ENCODE measurements at places on chromosomes 16 and 17. TPM values are rescaled to one million over a fixed set of nuclear protein-coding genes. Genes with fewer than 3 reads are reported as not detected.

DNA sequence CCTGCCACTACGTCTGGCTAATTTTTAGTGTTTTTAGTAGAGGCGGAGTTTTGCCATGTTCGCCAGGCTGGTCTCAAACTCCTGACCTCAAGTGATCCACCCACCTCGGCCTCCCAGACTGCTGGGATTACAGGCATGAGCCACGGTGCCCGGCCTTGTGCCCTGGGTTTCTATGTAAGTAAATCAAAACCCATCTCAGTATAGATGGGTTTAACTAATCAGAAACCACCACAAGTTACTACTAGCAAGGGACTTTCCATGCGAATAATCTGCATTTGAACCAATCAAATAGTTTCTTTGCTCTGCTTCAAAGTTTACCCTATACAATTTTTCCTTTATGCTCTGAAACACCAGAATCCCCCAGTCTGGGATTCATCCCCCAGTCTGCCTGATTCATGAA lies 16.5 kb upstream of the EIF1 start:
- no peaks in the 10 kb centered on the region for H3K27me3 ChIP-seq
- no peak for DNase-seq
- H3K27ac ChIP-seq, result no peak overlapping the region
- peaks cover 46% of the 10 kb centered on the region for H3K4me1 ChIP-seq
- H3K4me3 ChIP-seq, result no peak overlapping the region
- no peaks in the 10 kb centered on the region for H3K36me3 ChIP-seq

GRCh38 chr16:84853534-84853933 lies 33.7 kb downstream of the CRISPLD2 start:
- H3K27me3 ChIP-seq, result no peaks in the 10 kb centered on the region
- DNase-seq, result no peak
- H3K4me1 ChIP-seq, result no peaks in the 10 kb centered on the region
- H3K4me3 ChIP-seq, result no peak overlapping the region

GRCh38 chr17:48997103-48997826 lies at the start of gene IGF2BP1:
TSS of gene IGF2BP1 (plus strand) at chr17:48997385. CDS start at chr17:48997746, 361 bp downstream.
- H3K4me1 ChIP-seq, result peaks cover 26% of the 10 kb centered on the region
- peaks cover 4% of the 10 kb centered on the region for H3K36me3 ChIP-seq
- H3K27ac ChIP-seq, result peak within 1 kb of the TSS; percentile 50

C16orf92 gene
- not detected for total RNA-seq

GRCh38 chr16:89038811-89039735 lies 54.6 kb upstream of the ACSF3 start:
- H3K27ac ChIP-seq, result no peak overlapping the region
- peaks cover 2% of the 10 kb centered on the region for H3K27me3 ChIP-seq
- H3K4me3 ChIP-seq, result no peak overlapping the region
- H3K4me1 ChIP-seq, result peaks cover 10% of the 10 kb centered on the region
- H3K36me3 ChIP-seq, result no peaks in the 10 kb centered on the region

GRCh38 chr17:1627182-1627981 lies 1.3 kb downstream of the SLC43A2 start:
- no peaks in the 10 kb centered on the region for H3K36me3 ChIP-seq
- H3K4me3 ChIP-seq, result peak overlapping the region; percentile 47
- H3K4me1 ChIP-seq, result peaks cover 28% of the 10 kb centered on the region

FAM20A gene
- not detected for total RNA-seq

- peaks cover 64% of the 10 kb centered on the region for H3K4me1 ChIP-seq
- H3K27ac ChIP-seq, result peak overlapping the region; percentile 78
- DNase-seq, result no peak
- no peaks in the 10 kb centered on the region for H3K27me3 ChIP-seq
These were observed 7.6 kb downstream of the RNF166 start for GRCh38 chr16:88698646-88699045.

DNA sequence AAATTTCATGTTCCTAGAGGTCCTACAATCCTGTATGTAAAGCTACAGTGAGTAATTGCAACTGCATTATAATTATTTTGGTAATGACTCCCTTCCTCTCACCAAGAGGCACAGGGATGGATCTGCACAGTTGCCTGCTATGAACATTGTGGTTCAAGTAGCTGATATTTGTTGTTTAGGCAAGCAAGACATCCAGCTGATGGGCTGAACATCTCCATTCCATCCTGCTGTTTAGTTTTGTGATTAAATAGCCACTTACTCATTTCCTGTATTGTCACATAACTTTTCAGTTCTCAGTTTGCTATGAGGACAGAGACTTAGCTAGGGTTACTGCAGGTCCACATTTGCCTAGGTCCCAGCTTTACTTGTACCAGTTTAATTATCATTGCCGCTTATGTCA lies 181.2 kb upstream of the TBX2 start:
- H3K4me3 ChIP-seq, result no peak overlapping the region
- peaks cover 54% of the 10 kb centered on the region for H3K4me1 ChIP-seq
- no peaks in the 10 kb centered on the region for H3K27me3 ChIP-seq

TBC1D3H gene
- not detected for total RNA-seq

- no peaks in the 10 kb centered on the region for H3K4me1 ChIP-seq
- peak; percentile 57 for DNase-seq
- H3K27me3 ChIP-seq, result peaks cover 10% of the 10 kb centered on the region
- H3K27ac ChIP-seq, result no peak overlapping the region
These were observed 21.2 kb downstream of the PDILT start for GRCh38 chr16:20383106-20384029.

- no peak for DNase-seq
- no peak overlapping the region for H3K27ac ChIP-seq
- H3K4me3 ChIP-seq, result no peak overlapping the region
- H3K4me1 ChIP-seq, result peaks cover 2% of the 10 kb centered on the region
These were observed 96.8 kb downstream of the MAP2K6 start for GRCh38 chr17:69511250-69511649.

DNA sequence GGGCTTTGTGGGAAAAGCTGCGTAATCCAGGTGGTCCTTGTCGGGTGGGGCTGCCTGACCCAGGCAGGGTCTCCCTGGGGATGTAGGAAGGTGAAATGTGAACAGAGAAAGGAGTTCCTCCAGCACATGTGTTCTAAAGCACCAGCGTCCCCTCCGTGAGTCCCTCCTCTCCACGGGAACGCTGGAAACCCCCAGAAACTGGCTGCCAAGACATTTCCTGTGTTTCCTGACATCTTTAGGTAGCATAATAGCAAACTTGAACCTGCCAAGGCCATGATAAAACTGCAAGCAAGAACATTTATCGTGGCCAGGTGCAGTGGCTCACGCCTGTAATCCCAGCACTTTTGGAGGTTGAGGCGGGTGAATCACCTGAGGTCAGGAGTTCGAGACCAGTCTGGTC lies 12.6 kb upstream of the PYDC1 start:
- H3K4me3 ChIP-seq, result no peak overlapping the region
- H3K27me3 ChIP-seq, result peaks cover 3% of the 10 kb centered on the region
- DNase-seq, result no peak
- H3K27ac ChIP-seq, result no peak overlapping the region
- no peaks in the 10 kb centered on the region for H3K4me1 ChIP-seq

DNA sequence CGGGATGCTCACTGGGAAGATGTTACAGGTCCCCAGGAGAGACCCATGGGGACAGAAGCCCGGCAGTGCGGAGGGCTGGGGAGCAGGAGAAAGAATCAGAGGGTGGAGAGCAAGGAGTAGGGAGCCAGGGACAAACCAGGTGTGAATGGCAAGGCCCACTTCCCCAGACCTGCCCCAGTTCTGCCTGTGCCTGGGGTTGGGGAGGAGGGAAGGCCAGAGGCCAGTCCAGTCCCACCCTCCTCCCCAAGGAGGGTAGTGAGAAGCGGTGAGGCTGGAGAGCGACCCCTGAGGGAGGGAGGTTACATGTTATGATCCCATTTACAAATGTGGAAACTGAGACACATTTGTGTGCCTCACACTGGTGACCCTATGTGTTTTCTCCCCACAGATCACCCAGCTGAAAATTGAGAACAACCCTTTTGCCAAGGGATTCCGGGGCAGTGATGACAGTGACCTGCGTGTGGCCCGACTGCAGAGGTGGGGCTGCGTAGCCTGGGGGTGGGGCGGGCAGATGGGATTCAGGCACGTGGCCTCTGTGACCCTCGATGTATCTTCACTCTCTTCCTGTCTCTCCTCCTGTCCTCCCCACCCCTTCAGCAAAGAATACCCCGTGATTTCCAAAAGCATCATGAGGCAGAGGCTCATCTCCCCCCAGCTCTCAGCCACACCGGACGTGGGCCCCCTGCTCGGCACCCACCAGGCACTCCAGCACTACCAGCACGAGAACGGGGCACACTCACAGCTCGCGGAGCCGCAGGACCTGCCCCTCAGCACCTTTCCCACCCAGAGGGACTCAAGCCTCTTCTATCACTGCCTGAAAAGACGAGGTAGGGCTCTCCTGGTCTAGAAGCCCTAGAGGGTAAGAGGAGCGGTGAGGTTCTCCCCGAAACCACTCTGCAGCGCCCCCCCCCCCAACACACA lies 27.5 kb downstream of the TBX4 start:
- no peaks in the 10 kb centered on the region for H3K4me1 ChIP-seq
- H3K27me3 ChIP-seq, result peaks cover 3% of the 10 kb centered on the region
- H3K4me3 ChIP-seq, result no peak overlapping the region
- no peaks in the 10 kb centered on the region for H3K36me3 ChIP-seq

SOCS3 gene
- total RNA-seq, result 22.2 TPM

TAT gene
- total RNA-seq, result not detected

- no peak overlapping the region for H3K27ac ChIP-seq
- no peak for DNase-seq
- H3K4me3 ChIP-seq, result no peak overlapping the region
- H3K27me3 ChIP-seq, result no peaks in the 10 kb centered on the region
- peaks cover 5% of the 10 kb centered on the region for H3K36me3 ChIP-seq
These were observed 76.0 kb downstream of the N4BP1 start for GRCh38 chr16:48533931-48534330.

MYH2 gene
- total RNA-seq, result not detected

DNA sequence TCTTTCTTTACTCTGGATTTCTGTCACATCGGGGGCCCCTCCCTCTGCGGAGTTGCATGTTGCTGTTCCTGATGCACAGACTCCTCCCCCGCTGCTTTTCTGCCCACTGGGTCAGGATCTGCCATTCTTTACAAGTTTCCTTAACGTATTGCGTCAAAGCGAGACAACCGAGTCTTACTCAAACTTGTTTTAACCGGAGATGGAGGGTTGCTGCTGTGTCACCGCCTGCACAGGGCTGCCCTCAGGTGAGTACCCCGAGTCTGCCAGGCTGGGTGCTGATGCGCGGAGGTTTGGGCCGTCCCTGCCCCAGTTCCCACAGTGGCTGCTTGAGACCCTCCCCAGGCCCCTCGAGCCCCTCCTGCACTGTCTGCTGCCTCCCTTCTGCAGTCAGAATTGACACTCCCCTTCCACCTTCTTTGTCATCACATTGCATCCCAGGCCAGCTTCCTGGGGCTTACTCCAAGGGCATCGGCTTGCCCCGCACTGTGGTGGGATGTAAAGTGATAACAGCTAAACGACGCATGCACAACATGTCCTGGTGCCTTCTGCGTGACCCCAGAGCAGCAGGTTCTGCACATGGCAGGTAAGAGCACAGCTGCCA lies 19.3 kb downstream of the CARHSP1 start:
- no peaks in the 10 kb centered on the region for H3K27me3 ChIP-seq
- peaks cover 30% of the 10 kb centered on the region for H3K36me3 ChIP-seq
- DNase-seq, result no peak
- H3K4me1 ChIP-seq, result peaks cover 32% of the 10 kb centered on the region
- peak overlapping the region; percentile 4 for H3K27ac ChIP-seq

DNA sequence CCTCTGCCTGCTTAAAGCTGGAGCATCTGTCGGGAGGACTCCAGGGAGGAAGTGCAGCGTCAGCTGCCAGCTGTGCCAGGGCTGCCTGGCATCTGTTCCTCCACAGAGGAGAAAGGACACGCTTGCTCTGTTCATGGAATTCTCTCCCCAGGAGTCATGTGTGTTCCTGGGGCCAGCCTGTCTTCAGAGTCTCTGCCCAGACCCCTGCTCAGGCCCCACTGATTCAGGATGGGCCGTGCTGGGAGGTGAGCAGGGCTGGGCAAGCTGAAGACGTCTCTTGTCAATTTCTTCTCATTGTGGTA lies 24.2 kb downstream of the CRISPLD2 start:
- no peak for DNase-seq
- no peaks in the 10 kb centered on the region for H3K4me1 ChIP-seq
- no peaks in the 10 kb centered on the region for H3K36me3 ChIP-seq
- H3K27me3 ChIP-seq, result peaks cover 35% of the 10 kb centered on the region

DNA sequence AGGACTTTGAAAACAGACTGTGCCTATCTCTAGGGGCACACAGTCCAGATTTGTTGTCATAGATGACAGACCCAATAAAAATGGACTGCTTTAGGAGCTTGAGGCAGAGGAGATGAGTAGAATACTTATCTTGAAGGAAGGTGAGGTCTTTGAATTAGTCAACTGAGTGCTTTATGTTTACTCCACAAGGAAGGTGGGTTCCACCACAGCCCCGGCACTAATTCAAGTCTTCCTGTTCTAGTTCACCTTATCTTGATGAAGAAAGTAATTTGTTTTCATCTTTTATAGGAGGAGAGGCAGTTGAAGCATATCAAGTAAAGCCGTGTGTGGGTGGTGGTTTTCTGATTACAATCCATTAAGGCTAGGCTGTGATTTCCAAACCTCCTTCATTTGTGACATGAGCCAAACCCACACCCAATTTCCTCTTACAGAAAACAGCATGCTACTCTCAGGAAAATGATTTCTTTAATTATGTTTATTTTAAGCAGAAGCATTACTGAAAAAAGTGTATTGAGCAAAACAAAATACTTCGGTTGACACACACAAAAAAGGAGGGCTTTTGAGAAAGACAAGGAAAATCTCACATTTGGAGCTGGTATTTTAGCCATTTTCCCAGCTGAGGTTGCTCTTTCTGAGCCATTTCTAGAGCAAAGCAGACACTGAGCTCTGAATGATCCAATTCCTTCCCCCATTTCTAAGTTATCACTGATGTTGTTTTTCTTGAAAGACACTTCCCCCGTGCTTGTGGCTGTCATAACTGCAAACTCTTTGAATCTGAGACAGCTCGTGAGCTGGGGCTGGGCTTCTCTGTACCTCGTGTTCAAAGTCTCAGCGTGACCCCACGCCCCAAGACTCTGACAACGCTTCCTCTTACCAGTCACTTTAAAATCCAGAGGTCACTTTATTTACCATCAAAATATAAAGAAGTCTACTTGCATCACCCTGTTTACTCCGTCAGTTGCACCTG lies 35.4 kb downstream of the CDRT15 start:
- peak; percentile 82 for DNase-seq
- peak overlapping the region; percentile 96 for H3K27ac ChIP-seq

DNA sequence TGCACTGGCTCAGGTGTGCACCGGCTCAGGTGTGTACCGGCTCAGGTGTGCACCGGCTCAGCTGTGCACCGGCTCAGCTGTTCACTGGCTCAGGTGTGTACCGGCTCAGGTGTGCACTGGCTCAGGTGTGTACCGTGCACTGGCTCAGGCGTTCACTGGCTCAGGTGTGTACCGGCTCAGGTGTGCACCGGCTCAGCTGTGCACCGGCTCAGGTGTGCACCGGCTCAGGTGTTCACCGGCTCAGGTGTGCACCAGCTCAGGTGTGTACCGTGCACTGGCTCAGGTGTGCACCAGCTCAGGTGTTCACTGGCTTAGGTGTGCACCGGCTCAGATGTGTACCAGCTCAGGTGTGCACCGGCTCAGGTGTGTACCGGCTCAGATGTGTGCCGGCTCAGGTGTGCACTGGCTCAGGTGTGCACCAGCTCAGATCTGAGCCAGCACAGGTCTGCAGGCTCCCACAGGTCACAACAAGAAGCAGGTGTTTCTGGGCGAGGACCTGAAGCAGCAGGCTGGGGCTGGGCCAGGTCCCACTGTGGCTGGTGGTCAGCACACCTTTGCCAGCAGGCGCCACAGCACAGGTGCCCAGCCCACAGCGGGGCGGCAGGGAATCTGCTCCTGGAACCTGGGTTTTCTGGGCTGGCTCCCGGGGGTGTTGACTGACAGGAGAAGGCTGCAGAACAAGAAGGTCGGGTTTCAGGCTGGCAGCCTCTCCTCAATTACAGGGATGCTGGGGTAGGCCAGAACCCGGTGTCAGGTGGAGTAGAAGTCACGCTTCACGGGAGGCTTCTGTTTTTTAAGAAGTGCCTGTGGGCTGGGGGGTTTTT lies 17.2 kb downstream of the METRNL start:
- DNase-seq, result no peak
- no peak overlapping the region for H3K27ac ChIP-seq
- H3K4me1 ChIP-seq, result peaks cover 1% of the 10 kb centered on the region
- no peak overlapping the region for H3K4me3 ChIP-seq
